ENCODE measurements at places on chromosomes 2 and 18. TPM values are rescaled to one million over a fixed set of nuclear protein-coding genes. Genes with fewer than 3 reads are reported as not detected.

GRCh38 chr2:42314892-42315468 is 46.0 kb downstream of the COX7A2L start:
- DNase-seq = no peak

DNA sequence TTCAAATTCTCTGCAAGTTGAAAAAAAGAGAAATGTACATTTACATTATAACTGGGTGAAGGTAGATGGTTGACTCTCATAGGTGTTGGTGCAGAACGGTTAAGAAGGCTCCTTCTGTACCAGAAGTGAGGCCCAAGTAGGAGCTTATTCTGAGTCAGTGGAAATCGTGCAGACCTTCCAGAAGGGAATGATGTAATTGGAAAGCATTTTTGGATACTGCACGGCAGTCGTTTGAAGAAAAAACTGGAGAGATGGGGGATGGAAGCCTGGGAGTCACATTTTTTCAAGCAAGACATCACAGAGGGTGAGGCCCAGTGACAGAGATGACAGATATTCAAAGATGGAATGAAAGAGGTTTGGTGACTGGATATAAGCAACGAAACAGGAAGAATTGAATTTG is 39.4 kb downstream of the HRH4 start:
- DNase-seq = no peak

DNA sequence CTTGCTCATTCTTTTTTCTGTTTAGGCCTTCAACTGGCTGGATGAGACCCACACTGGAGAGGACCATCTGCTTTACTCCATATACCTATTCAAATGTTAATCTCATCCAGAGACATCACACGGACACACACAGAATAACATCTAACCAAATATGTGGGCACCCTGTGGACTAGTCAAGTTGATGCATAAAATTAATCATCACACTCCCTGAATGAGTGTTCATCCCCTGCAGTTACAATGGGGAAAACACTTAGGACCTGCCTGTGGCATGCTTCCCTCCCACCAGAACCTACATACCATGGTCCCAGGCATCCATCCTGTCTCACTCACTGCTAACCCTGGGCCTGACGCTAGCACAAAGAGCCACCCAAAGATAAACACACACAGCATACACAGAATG is 112.8 kb upstream of the TEX51 start:
- no peak for DNase-seq

Gene SLC19A3
- total RNA-seq = 16.6 TPM

Gene BCL11A
- total RNA-seq = 0.31 TPM

DNA sequence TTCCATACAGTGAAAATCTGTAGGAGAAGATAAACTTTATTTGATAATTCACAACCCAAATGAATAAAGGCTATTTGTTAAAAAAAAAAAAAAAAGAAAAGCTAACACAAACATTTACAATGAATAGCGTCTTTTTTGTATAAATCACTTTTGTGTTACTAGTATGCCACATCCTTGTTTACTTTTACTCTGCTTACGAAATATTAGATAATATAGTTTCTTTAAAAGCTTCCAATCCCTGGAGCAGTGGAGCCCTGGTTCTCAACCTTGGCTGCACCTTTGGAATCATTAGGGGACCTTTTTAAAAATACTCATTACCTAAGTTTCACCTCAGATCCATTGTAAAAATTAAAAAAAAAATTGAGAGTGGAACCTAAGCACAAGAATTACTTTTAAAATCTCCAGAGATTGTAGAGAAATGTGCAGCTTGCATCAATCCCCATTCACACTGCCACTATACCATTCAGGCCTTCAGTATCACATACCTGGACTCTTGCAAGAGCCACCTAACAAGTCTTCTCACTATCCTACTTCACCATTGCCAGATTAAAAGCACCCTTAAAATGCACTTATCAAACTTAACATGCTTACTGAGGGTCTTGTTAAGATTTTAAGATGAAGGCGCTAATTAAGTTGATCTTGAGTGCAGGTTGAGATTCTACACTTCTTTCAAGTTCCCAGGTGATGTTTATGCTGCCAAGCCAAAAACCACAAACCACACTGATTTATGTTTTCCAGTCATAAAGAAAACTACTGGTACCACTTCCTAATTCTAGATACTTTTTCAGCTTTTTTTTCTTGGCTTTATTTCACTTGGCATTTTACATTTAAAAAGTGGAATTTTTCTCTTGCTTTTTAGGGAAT is 59.7 kb upstream of the ZC3H15 start:
- no peak for DNase-seq

Gene SPAST
- 8.8 TPM for total RNA-seq

Gene FER1L5
- not detected for total RNA-seq

GRCh38 chr18:58671632-58672564 is 633 bp downstream of the MALT1 start:
- DNase-seq = peak; percentile 69

DNA sequence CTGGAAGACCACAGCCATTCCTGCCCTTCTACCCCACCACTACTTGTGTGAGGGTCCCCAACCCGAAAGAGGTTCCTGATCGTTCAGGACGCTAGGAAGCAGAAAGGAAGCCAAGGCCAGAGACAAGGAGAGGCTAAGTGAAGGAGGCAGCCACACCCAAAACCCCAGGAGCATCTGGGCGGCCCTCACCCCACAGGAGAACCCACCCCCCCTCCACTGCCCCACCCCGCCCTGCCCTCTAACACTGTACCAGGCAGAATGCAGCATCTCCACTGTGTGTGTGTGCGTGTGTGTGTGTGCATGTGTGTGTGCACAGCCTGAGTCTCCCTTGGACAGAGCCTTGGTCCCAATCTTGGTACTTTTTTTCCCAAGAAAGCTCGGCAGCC is 207.5 kb upstream of the HAAO start:
- DNase-seq = peak; percentile 38

Gene FAP
- 0.55 TPM for total RNA-seq

Gene SKA1
- total RNA-seq = 0.75 TPM

Gene C1GALT1C1L
- not detected for total RNA-seq

DNA sequence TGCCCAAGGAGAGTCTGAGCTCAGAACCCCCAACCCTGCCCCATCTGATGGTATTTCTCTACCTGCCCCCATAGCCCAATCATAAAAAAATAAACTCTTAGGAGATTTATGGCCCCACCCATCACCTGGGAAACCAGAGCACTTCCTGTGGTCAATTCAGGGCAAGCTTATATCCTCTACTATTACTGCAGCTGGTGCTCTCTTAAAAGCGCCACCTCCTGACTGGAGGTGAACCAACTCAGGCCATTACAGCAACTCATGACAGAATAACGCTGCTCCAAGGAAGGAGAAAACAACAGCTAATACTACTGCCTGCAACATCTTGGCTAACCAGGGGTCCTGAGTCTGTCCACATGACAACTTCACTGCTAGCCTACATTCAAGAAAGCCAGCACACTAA is 195.7 kb downstream of the MTCL1 start:
- no peak for DNase-seq

DNA sequence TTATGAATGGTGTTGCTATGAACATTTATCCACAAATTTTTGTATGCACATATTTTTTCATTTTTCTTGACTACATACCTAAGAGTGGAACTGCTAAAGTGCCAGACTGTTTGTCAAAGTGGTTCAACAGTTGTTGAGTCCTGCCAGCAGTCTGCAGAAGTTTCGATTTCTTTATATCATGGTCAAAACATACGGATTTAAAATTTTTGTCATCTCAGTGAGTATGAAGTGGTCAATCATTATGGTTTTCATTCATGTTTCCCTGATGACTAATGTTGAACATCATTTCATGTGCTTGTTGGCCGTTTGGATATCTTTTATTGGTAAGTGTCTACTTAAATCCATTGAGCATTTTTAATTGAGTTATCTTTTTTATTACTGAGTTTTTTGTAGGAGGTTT is 39.2 kb downstream of the CCDC138 start:
- DNase-seq = no peak

Gene SNED1
- 8.2 TPM for total RNA-seq

- no peak for DNase-seq
These were observed 43.2 kb downstream of the ZBTB7C start for GRCh38 chr18:48365965-48366364.

Gene OXER1
- 6.6 TPM for total RNA-seq

GRCh38 chr2:70009762-70010575 is 48.5 kb upstream of the ASPRV1 start:
- DNase-seq = peak; percentile 49

Gene NCKAP5
- 11.7 TPM for total RNA-seq

- no peak for DNase-seq
These were observed 117.9 kb downstream of the AGAP1 start for GRCh38 chr2:235611756-235612155.

GRCh38 chr2:218320704-218321336 is 28.5 kb upstream of the TMBIM1 start:
- DNase-seq = no peak

Gene C2orf42
- 16.7 TPM for total RNA-seq

Gene CFAP53
- total RNA-seq = 0.13 TPM

Gene AMER3
- total RNA-seq = not detected

Gene RNF181
- total RNA-seq = 63.1 TPM

- DNase-seq = no peak
These were observed 10.7 kb downstream of the DPP4 start for GRCh38 chr2:162063281-162063680.

GRCh38 chr2:231937057-231937456 is 10.9 kb upstream of the NPPC start:
- no peak for DNase-seq

DNA sequence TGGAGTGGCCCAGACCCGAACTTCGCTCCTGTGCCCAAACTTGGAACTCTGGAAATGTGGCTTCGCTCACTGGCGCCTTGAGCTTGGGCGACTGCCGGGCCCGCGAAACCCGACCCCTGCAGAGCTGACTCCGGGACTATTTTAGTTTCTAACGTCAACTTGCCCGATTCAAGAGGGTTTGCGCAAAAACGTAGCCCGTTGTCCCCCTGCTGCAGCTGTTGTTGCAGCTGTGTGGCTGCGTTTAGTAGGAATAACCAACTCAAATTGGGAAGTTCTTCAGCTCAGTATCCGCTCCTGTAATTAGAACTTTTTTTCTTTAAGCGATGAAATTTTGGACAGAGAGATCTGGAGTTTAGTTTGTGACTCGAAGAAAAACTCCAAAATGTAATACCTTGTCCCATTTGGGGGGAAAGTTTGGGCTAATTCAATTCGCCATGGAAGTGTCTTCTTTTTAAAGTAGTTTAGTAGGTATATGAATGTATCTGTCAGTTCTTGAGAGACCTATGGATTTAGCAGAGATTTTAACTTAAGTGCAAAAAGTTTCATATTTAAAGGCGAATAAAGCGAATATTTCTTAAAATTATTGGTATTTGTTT is 559 bp downstream of the MYL12A start:
- no peak for DNase-seq

Gene CYTIP
- total RNA-seq = 1.1 TPM

Gene IL36RN
- total RNA-seq = not detected

GRCh38 chr2:48691935-48692691 is 63.4 kb downstream of the LHCGR start:
- DNase-seq = no peak

- no peak for DNase-seq
These were observed 48.8 kb downstream of the TCF4 start for GRCh38 chr18:55539240-55539639.

DNA sequence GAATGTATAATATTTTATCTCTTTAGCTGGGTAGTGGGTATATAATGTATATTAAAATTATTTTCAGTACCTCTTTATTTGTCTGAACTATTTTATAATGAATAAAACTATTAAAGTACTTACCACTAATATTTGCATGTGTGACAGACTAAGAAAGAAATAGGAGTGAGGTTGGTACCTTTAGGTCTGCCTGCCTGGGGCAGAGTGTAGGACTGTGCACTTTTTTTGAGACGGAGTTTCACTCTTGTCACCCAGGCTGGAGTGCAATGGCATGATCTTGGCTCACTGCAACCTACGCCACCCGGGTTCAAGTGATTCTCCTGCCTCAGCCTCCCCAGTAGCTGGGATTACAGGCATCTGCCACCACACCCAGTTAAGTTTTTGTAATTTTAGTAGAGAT is 18.8 kb downstream of the NCOA1 start:
- DNase-seq = no peak

- DNase-seq = no peak
These were observed 155.5 kb downstream of the TCF4 start for GRCh38 chr18:55432307-55433040.

GRCh38 chr2:238476258-238476657 is 49.5 kb downstream of the ASB1 start:
- DNase-seq = no peak

GRCh38 chr18:55405893-55406406 is 182.0 kb downstream of the TCF4 start:
- DNase-seq = no peak

DNA sequence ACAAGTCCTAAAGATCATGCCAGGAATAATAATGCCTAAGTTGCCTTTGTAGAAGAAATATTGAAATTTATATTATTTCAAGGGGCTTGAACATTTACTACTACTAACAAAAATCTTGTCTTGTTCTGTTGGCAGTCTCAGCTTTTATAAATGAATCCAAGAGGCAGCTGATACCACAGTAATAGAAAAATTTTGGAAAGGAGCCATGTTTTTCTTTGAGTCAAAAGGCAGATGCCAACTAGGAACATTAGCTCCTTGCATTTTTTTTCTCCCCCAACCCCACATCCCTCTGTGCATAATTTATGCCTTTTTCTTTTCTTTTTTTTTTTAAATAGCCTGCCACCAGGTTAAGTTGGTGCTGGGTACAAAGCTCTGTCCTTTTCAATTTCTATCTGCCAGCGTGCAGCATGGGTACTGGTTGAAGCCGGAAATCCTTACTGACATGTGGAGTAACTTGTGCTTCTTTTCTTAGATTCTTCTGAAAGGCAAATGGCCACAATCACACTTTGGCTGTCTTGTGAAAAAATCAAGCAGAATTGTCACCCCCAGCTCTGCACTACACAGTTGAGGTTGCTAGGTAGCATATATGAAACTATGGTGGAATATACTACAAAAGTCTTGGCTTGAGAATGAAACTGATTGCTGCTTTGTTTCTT is 98.8 kb downstream of the RHBDD1 start:
- DNase-seq = no peak

- DNase-seq = no peak
These were observed 187.2 kb downstream of the LRRTM1 start for GRCh38 chr2:80117401-80117800.

All from right lobe of liver (tissue), 6 donors.